Activated CD4-positive, CD25-positive, alpha-beta regulatory T cell (primary cell): ENCODE measurements at places on chromosomes 2 and 18.

GRCh38 chr2:221397187-221397586 lies 174.9 kb downstream of the EPHA4 start:
- no peak for DNase-seq

GRCh38 chr2:115161081-115161770 lies 718.8 kb downstream of the DPP10 start:
- DNase-seq = no peak

GRCh38 chr2:29388071-29388470 lies 272.9 kb downstream of the CLIP4 start:
- DNase-seq = no peak

DNA sequence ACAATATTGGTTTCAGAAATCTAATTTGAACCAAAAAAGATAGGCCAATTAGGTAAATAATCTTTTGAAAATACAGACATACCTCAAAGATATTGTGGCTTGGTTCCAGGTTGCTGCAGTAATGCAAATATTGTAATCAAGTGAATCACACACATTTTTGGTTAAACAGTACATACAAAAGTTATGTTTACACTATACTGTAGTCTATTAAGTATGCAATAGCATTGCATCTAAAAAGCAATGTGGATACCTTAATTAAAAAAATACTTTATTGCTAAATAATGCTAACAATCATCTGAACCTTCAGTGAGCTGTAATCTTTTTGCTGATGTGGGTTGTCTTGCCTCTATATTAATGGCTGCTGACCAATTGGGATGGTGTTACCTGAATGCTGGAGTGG lies 67.3 kb downstream of the KYNU start:
- no peak for DNase-seq

DNA sequence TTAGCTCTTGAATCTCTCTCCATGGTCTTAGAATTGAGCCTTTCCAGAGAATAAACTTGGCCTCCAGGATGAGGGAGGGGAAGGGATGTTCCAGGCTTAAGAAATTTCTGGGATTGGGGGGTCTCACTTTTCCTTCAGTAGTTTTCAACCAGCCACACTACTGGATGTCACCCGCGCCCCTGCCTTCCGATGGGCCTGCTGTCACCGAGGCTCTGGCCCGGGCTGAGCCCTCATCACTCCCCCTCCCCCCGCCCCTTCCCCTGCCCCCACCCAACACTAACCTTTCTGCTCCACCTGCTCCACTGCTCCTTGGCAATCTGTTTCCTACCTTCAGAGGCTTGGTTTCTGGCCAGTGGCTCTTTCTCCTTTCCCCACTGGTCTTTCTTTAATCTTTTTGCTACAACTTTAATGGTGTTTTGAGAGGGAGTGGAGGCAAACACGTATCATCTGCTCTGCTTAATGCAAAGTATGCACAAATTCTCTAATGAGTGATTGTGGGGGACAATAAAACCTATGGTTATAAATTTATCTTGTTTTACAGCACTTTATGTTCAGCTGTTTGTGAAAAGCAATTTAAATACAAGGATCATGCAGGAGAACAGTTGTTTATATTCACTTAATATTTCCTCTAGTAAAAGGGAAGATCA lies 155.1 kb downstream of the WDSUB1 start:
- no peak for DNase-seq

GRCh38 chr2:16973586-16974286 lies 308.1 kb upstream of the CYRIA start:
- DNase-seq = no peak

- DNase-seq = no peak
Observed at GRCh38 chr2:192498747-192499146, 304.0 kb upstream of the TMEFF2 start.

DNA sequence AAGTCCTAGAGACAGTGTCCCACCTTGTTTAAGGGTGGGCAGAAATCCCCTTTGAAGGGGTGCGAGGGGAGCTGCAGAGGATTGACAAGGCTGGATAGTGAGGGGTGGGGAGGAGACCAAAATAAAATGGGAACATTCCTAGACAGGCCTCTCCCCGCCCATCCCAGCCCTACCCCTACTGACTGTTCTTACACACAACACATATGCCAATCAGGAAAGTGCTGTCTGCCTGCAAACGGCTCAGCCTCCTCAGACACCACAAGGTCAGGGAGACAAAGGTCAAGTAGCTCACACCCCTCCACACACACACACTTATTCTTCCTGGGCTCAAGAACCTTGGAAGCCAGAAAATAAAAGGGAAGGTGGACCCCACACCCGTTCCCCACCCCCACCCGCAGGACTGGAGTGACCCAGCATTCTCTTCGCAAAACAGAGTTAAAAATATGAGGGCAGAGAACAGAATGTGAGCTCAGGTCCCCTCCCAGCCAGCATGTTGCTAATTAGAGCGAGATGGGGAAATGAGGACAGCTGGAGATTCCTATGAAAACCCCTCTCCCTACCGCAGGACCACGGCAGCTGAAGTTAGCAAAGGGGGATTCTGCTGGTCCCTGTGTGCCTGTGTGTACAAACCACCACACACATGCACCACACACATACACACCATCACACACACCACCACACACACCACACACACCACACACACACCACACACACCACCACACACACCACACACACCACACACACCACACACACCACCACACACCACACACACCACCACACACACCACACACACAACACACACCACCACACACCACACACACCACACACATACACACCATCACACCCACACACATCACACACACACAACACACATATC lies 197.8 kb downstream of the TNS1 start:
- DNase-seq = no peak

- DNase-seq = peak; percentile 41
Observed at GRCh38 chr18:12911025-12911928, 27.2 kb upstream of the PTPN2 start.
